Left forelimb (tissue), 1 donor: ENCODE measurements at places on chromosomes 11 and 22.
A peak's percentile ranks its signal among the peaks of the same experiment; 100 is the strongest.

DNA sequence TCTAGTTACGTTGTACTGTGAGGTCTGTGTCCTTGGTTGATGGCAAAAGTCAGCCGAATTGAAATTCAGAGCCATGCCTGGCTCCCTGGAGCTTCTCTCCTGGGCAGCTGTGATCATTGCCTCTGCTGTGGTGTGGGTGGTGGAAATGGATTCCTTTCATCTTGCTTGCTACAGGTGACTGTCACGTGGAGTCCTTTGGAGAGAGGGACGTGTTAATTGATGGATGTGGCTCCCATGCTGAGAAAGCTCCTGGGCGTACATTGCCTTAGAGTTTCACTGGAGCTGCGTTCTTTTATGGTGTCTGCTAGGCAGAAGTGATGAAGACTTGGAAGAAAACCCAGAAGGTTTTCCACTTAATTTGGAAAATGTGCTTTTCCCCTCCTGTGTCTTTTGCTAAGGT is 41.9 kb upstream of the PPP6R3 start:
- DNase-seq = no peak

DNA sequence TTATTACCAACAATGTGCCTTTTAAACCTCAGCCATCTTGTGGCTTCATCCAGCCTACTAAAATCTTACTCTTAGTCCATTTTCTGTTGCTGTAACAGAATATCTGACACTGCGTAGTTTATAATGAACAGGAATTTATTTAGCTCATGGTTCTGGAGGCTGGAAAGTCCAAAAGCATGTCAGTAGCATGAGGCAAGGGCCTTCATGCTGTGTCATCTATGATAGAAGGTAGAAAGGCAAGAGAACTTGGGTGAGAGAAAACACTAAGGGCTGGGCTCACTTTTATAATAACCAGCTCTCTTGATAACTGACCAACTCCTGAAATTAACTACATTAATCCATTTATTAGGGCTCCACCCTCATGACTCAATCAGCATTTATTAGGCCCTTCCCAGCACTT is 13.5 kb downstream of the BTBD10 start:
- no peak for DNase-seq

DNA sequence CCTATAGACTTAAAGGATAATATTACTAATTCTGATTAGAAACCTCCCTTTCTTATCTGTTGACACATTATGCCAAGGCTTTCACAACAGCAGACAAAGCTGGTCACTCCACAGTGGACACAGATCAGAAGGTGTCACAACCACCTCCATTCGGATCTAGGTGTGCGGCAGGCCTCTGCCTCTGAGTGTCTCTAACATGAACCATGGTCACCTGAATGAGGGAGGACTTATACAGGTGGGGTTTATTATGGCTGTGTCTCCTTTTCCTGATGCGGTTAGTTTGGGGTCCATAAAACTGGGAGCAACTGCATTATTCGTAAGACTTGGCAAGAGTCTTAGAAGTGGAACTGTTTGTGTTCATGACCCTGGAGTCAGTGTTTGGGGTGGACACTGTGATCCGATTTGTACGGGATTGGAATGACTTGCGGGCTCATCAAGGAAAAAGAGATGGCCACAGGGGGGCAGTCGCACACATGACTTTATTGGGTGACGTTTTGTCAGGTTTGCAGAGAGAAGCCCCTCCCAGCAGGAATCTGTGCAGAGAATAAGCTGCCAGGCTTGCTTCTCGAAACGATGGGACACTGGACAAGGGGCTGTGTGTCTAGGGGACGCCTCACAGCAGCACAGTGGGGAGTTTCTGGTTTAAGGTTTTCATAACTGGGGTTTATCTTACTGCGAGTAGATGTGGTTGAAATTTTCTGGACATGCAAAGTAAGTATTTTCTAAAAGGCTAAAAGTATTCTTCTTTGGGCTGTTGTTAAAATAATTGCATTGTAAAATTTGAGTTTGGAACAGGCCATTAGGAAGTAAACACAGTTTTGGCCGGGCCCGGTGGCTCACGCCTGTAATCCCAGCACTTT is 90.6 kb downstream of the GAB4 start:
- DNase-seq = no peak

DNA sequence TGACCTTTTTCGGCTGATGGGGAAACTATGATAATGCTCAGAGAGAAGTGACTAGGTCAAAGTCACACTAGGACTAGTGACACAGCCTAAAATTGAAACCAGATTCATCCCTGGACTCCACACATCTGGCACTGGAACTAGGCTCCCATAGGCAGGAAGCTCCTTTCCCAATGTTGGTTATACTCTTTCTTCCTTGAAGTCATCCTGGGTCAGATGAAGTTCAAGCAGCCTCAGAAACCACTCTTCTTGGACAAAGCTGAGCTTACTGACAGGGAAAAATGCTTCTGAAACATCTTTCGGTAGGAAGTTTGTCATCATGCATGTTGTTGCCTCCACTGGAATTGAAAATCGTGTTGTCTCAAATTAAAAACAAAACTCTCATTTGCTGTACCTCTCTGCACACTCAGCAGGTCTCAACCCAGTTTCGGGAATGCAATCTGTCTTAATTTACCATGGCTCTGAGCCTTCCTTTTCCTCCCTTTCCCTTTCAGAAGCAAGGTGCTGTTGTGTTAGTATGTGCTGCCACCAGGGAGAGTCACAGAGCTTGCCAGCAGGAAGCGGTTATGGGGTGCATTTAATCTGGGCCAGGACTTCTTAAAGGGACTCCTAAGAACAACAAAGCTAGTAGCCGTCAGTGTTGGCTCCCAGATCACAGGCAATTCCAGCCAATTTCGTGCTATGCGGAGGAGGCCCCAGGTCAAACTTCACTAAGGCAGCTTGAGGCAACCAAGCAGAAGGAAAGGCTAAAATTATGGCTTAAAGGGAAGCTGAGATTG is 384.8 kb downstream of the TENM4 start:
- no peak for DNase-seq

GRCh38 chr22:24072361-24072760 is 61.3 kb downstream of the CABIN1 start:
- DNase-seq = peak; percentile 34

- DNase-seq = no peak
These were observed 853.6 kb downstream of the KCNA4 start for GRCh38 chr11:29163231-29163630.

GRCh38 chr11:93268287-93269040 is 62.1 kb upstream of the DEUP1 start:
- DNase-seq = no peak

DNA sequence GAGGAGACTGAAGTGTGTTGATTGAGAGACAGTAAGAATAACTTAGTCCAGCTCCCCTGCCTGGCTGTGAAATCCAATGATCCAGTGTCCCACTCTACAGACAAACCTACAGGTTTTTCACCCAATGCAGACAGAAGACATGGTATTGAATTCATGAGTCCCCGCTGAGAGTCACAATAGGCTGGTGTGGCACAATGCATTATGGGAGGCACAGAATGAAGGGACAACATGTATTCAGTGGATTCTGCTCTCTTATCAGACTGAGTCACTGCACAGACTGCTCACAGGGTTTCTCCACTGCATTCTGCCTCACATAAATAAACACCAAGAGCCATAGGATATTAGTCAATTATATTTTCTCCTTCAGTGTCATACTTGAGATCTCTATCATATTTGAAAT is 55.2 kb upstream of the TOP3B start:
- no peak for DNase-seq

- no peak for DNase-seq
These were observed 85.0 kb downstream of the RPL27A start for GRCh38 chr11:8767466-8768142.

GRCh38 chr11:12685229-12685628 is 11.0 kb downstream of the TEAD1 start:
- DNase-seq = no peak

GRCh38 chr11:45817191-45817590 is 12.2 kb downstream of the SLC35C1 start:
- no peak for DNase-seq

GRCh38 chr11:68006606-68007166 is 2.8 kb upstream of the UNC93B1 start:
- no peak for DNase-seq

- DNase-seq = peak; percentile 25
These were observed 38.0 kb upstream of the APLNR start for GRCh38 chr11:57274904-57275498.

DNA sequence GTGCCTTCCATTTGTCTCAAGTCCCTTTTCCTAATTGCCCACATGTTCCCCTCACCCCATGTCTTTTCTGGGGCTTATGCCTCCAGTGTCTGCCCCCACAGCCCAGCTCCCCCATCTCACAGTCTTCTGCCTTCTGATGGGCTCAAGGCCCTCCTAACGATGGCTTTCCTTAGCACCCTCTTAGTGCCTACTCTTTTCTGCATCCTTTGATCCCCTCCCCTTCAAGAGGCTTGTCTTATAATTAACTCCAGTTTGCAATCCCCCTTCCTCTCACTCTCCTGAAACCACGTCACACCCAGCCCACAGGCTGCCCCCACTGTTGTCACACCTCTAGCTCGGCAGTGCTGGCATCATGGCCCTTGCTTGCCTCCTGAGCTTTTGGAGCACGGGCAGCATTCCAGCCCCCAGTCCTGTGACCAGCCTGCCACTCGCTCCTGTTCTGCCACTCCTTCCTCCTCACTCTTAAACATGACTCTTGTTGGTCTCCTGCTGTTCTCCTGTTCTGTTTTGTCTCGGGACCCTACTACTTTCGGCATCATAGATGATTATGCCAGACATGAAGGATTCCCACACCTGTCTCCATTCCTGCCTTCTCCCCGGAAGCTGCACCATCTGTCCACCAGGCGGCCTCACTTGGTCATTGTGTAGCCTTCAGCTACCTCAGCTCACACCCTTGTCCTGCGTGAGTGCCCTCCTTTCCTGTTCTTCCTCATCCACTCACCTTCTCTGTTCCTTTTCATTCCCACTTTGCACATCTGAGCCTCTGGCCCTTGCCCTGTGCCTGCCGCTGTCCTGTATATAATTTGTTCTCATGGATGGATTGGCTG is 26.1 kb downstream of the UBE2L3 start:
- DNase-seq = no peak

GRCh38 chr11:68216171-68216938 is 3.3 kb upstream of the KMT5B start:
- no peak for DNase-seq

GRCh38 chr11:83493917-83494316 is 207.8 kb upstream of the CCDC90B start:
- DNase-seq = no peak

GRCh38 chr11:120295099-120295498 is 30.0 kb upstream of the TLCD5 start:
- DNase-seq = no peak

DNA sequence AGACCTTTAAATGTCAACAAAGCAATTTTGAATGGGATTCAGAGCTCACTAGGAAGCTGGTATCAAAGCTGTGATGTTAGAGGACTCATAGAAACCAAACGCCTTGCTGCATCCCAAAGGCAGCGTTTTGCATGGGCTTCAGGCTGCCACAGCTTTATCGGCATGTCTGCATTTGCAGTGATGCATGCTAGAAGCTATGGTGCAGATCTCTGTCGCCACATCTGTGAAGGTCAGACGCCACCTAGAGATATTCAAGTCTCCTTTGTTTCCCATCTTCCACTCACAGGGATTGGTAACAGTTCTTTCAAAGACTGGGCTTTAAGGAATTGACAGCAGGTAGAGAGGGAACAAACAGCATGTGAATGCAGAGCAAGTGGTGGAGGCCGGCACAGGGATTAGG is 47.8 kb downstream of the NTM start:
- DNase-seq = no peak

GRCh38 chr11:97158243-97158642 is 768.4 kb downstream of the JRKL start:
- DNase-seq = no peak

DNA sequence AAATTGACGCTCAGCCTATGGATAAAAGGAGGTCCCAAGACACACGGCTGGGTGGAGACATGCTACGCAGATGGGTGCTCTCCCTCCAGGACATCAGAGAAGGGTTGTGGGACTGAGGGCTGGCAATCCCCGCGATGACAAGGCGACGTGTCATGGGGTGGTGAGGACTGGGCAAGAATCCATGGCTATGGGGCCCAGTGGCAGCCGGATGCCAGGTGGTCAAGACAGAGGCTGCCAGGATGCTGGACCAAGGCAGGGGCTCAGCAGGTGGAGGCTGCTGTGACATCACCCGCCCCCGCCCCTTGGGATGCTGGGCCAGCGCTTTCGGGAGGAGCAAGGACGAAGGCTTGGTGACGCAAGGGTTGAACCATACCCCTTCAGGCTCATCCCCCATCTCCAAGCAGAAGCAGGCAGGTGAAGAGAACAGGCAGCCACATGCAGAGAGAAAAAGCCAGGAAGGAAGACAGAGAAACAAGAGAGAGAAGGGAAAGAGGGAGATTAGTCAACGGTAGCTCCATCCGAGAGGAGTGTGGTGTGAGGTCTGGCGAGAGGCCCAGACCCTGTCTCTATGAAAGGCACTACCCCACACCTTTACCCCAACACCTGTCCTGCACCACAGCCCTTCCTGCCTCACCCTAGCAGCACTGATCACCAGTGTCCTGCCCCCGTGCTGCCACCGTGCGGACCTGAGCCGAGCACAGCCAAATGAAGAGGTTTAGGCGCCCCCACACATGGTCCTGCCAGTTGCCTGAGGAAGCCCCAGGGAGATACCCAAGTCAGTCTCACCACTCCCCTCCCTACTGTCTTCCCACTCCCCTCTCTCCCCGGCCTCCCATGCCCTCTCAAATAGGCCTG is 24.1 kb upstream of the RASL10A start:
- DNase-seq = no peak

- DNase-seq = no peak
These were observed 56.7 kb upstream of the RCN1 start for GRCh38 chr11:32034149-32034548.

GRCh38 chr11:83543706-83544439 is 257.7 kb upstream of the CCDC90B start:
- DNase-seq = no peak

DNA sequence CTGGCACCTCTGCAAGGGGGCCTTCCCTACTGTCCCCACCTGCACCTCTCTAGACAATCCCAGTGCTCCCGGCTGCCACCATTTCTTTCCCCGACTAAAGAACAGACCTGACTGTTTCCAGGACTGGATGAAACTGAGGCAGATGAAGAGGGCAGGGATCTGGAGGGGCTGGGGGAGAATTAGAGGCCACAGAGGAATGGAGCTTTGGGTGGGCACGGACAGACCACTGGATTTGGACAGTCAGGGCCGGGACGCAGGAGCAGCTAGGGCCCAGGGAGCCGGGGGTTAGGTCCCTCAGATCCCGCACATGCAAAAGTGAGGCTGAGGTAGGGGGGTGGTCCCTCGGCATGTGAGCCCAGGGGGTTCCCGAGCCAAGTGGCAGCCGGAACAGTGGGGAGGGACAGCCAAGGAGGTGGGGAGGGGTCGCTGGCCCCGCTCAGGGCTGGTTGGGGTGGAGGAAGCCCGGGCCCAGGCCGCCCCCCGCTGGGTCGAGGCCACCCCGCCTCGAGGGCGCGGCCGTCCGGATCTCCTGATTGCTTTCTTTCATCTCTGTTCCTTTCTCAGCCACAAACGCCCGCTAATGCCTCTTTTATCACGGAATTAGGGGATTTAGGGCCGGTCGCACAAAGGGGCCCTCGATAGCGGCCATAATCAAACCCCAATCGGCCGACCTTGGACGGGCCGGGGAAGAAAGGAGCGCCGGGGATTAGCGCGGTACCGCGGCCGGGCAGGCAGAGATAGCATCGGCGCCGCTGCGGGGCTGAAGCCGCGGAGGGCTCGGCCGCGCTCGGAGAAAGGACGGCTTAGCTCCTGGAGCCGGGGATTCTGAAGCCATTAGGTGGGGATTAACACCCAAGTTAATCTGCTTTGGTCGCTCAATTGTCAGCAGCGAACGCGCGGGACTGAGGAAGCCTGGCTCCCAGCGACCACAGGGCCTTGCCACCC is 9.3 kb downstream of the SLC25A1 start:
- no peak for DNase-seq

GRCh38 chr11:78080818-78081495 is 1.3 kb upstream of the NDUFC2 start:
- no peak for DNase-seq
